Activated CD4-positive, alpha-beta T cell treated with anti-CD3 and anti-CD28 coated beads, Interleukin-2, amount 50 U/mL, for 4 hours (primary cell): ENCODE measurements at places on chromosomes 3 and 15.

GRCh38 chr3:106212665-106213222, 343.9 kb upstream of the CBLB start:
- DNase-seq = no peak

DNA sequence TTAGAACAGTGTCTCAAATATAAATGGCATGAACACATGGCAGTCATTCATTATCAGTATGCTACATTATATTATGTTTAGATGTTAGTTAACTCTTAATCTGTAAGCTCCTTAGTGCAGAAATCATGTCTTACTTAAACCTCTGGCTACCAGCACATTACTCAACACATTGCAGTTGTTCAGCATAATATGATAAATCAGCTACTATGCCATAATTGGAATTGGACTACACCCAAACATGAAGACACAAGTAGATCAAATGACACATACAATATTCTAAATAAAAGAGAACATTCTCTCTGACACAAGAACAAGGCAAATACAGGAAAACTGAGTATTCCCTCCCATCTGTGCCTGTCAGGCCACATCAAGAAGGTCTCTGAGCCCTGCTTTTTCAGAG, 116.1 kb downstream of the PCCB start:
- no peak for DNase-seq

DNA sequence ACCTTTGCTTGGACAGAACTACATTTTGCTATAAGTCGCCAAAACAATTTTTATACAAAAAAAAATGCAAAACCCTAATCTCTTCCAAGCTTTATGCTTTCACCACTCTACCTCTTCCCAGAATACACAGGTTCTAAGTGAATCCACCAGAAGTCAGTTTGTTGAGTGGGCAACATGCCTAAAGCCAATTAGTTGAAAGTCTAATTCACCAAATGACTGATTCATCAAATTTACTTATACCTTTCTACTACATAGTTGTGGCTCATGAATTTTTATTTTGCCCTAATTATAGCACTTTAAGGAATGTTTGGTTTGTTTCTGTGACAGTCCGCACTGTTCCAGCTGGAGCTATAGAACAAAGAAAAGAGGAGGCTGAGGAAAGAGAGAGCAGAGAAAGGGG, 265.9 kb upstream of the TGFBR2 start:
- no peak for DNase-seq

DNA sequence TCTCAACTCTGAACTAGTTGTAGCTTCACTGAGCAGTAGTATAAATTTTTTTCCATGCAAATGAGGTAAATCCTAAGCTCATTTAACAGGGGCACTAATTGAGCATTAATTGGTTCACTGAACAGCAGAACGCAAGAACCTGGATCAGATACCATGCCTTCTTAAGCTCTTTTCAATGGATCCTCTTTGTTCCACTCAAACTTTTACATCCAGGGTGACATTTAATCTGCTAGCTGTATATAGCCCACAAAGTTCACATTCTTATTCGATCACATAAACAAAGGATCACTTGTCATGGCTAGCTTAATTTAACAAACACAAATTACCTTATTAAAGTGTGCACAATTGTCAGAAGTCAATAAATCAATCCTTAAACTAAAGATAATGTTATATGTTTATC, 281.6 kb downstream of the CNTN6 start:
- DNase-seq = no peak

DNA sequence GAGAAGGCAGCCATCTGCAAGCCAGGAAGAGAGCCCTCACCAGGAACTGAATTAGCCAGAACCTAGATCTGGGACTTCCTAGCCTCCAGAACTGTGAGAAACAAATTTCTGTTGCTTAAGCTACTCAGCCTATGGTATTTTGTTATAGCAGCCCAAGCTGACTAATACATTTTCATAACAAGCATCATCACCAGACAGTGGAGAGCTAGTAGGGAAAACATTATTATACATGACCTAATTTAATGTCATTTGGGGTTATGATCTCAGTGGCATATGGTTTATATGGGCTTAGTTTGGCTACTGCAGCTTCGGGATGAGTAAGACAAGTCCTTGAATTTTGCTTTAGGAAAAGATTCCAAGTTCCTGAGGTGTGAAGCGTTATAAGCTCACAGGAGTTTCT, 35.6 kb downstream of the LNP1 start:
- no peak for DNase-seq

DNA sequence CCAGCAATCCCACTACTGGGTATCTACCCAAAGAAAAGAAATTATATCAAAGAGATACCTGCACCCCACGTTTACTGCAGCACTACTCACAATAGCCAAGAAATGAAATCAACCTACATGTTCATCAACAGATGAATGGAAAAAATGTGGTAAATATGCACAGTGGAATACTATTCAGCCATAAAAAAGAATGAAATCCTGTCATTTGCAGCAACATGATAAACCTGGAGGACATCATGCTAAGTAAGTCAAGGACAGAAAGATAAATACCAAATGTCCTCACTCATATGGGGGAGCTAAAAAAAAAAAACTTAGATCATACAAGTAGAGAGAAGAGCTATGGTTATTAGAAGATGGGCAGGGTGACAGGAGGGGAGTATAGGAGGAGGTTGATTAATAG, 9.1 kb downstream of the ZBTB11 start:
- no peak for DNase-seq

DNA sequence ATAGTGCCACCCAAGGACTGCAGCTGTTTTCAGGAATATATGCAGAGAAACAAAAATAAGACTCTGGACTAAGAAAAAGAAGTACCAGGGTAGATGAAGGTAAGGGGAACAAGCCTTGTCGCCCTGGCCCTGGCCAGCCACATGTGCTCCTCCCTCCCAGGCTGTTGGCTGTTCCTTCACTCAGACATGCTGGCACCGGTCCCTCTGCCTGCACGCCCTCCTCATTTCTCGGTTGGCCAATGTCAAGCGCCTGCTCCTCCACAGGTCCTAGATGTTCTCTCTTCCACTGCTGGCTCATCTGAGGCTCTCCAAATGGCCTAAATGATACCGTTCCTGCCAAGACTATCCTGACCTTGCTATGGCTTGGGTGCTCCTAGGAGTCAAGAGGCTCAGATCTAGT, 288.4 kb upstream of the LYSMD4 start:
- no peak for DNase-seq

DNA sequence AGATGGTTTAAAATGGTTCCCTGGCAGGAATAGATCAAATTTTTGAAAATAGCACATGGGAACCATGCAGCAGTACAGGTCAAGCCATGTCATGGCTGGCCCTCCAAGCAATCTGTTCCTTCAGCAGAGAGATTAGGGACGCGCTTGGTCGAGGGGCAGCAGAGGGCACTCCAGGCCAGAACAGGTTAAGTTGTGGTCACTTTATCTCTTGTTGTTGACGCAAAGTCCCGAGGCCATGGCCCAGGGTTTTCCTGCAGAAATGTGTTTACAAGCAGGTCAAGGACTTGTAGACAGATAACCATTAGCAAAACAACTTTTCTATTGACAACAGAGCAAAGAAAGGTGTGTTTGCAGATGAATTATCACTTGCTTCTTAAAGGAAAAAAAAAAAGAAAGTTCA, 570.0 kb upstream of the NR2F2 start:
- DNase-seq = no peak

GRCh38 chr3:38548154-38548931, 52.2 kb downstream of the EXOG start:
- DNase-seq = no peak

DNA sequence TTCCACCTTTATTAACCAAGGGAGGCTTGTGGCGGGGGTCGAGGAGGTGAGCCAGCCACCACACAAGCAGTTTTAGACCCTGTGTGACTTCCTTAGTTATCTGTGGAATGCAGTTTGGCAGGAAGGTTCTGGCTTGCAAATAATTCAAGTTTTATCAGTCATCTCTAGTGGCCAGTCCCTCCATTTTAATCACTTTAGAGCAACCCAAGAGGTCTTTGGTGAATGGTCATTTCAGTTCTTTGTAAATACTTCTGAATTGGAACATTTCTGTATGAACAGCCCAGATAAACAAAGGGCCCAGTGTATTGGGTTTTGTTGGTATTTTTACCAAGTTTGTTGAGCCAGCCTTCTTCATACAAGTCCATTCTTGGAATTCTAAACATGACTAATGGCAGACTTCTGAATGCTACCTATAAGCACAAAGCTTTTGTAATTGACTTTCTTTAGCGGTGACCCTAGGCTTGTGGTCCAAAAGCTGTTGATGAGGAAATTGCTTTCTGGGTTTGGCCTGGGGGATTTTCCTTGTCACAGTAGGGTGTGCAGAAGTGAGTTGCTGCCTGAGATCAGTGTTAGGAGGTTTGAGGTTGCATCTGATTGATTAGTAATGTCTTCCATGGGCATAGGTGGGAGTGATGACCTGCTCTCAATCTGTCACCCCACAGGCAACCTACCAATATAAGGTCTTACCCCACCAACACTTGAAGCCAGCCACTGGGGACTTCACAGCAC, 193.3 kb upstream of the TOPAZ1 start:
- no peak for DNase-seq

DNA sequence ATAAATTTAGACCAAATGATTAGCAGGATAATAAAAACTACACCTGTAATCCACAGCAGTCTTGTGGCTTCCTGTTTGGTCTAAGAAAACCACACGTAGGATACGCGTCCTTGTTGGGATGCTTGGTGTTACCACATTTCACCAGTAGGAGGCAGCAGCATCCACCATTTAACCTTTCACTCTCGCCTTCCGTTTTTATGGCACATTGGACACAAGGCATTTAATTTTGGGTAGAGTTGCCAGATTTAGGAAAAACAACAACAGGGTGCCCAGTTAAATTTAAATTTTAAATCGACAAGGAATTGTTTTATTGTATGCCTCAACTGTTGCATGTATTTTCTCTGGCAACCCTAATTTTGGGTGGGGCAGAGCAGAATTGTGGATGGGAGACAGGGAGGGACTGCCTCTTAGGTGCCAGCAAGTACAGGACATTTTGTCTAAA, 6.3 kb downstream of the LRRC31 start:
- DNase-seq = peak; percentile 56

GRCh38 chr15:85063522-85064079, 81.9 kb downstream of the PDE8A start:
- DNase-seq = no peak

GRCh38 chr15:72785432-72785831, 1.9 kb upstream of the ADPGK start:
- DNase-seq = peak; percentile 18

GRCh38 chr15:33226559-33227181, 32.2 kb upstream of the FMN1 start:
- peak; percentile 55 for DNase-seq

DNA sequence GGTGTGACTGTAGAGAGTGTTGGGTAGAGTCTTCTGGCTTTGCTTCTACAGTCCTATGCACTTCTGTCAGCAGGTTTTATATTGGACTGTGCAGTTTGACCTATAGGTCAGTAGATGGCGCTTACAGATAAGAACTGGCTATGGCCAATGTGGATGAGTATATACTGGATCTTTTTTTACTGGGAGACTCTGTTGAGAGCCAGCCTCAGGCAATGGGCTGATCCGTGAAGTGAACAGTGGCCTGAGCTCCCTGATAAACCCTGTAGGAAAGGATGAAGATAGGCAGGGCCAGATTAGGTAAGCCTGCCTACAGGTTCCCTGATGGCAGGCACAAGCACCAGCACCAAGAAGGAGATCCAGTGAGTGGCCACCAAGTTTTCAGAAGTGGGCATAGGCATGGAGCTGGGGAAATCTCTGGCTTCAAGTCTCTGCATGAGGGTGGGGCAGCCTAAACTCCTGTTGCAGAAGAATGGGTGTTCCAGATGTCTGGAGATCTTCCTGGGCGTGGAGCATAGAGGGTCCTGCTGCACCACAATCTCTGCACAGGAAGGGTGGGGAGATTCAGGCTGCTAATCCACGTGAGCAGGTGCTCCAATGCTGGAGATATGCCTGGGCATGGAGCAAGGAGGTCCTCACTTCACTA, 326.0 kb upstream of the SGO1 start:
- no peak for DNase-seq

- no peak for DNase-seq
Observed at GRCh38 chr3:147153830-147154539, 252.4 kb downstream of the ZIC4 start.

DNA sequence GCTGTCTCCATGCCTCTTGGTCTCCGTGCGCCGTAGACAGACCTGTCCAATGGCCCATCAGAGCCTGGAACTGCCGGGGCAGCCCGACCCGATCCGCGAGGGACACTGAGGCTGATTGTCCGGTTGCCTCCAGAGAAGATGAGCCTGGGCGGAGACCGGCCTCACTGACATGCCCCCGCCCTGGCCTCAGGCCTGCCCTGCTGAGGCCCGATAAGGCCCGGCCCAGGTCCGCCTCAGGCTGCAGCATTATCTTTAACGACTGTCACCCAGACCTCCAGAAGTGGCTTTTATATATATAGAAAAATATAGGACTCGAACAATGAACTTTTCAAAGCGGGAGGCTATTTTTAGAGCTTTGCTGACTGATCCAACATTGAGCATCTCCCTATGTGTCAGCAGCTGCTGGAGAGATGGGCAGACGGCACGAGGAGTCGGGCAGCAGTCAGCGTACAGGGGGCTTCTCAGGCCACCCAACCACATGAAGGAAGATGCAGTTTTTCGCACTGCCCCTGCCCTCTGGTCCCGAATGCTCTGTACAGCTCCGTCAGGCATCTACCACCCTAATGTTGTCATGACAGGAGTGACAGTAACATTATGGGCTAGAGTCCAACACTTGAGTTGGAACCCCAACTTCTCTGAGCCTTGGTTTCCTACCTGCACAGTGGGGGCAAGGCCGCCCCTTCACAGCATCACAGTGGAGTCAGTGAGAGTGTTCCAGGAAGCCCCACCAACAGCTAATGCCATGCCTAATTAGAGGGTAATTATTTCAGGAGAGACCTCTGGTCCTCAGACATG, 112.0 kb upstream of the RPL32 start:
- DNase-seq = no peak

DNA sequence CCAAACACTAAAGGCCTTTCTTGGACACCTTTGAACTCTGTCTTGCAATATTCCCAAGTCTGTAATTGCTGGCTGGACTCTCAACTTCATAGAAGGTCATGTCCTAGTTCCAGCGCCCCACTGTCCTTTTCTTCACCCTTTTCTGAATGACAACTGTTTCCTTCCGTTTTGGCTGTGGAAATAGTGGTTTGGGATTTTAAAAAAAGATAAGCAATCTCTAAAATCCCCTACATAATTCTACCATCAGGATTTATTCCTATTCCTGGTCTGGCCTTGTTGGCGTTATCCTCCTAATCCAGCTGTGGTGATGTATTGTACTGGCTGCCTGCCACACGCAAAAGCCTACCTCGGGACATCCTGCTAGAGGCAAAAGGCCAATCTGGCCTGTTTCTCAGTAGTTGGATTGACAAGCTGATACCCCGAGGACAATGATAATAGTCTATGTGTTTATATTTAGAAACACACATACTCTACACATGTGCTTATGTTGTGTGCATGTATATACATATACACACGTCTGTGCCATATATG, 440.3 kb upstream of the DPH6 start:
- no peak for DNase-seq

- no peak for DNase-seq
Observed at GRCh38 chr15:98394546-98394945, 253.8 kb upstream of the IGF1R start.
